ENCODE measurements at places on chromosomes 4 and X. TPM values are rescaled to one million over a fixed set of nuclear protein-coding genes. Genes with fewer than 3 reads are reported as not detected.

VCX gene
- 0.22 TPM for polyA plus RNA-seq

RTL9 gene
- polyA plus RNA-seq: 0.09 TPM

KLKB1 gene
- polyA plus RNA-seq: 12.0 TPM

NUP54 gene
- 51.4 TPM for polyA plus RNA-seq

IL21 gene
- not detected for polyA plus RNA-seq

SORCS2 gene
- polyA plus RNA-seq: 0.36 TPM

MAGEA4 gene
- polyA plus RNA-seq: 0.67 TPM

ATP8A1 gene
- polyA plus RNA-seq: 3.7 TPM

NDP gene
- polyA plus RNA-seq: 0.14 TPM

TLL1 gene
- polyA plus RNA-seq: 0.16 TPM

SSX3 gene
- polyA plus RNA-seq: not detected

CCDC149 gene
- 1.8 TPM for polyA plus RNA-seq

SUV39H1 gene
- polyA plus RNA-seq: 27.8 TPM

WDFY3 gene
- polyA plus RNA-seq: 25.6 TPM

MSX1 gene
- 0.75 TPM for polyA plus RNA-seq
